ENCODE measurements at places on chromosomes 6 and 20. TPM values are rescaled to one million over a fixed set of nuclear protein-coding genes. Genes with fewer than 3 reads are reported as not detected.

The THBD gene
- 266 TPM for total RNA-seq

The ENPP4 gene
- 21.8 TPM for total RNA-seq

The HTR1B gene
- 5.9 TPM for total RNA-seq

The TDRD6 gene
- 1.8 TPM for total RNA-seq

The RARS2 gene
- 25.0 TPM for total RNA-seq

The DUSP15 gene
- 3.9 TPM for total RNA-seq

The COQ3 gene
- 0.95 TPM for total RNA-seq

The TRIM15 gene
- not detected for total RNA-seq

The TSHZ2 gene
- 32.6 TPM for total RNA-seq

The MROH8 gene
- 12.7 TPM for total RNA-seq

The DYNLT2 gene
- 3.0 TPM for total RNA-seq

The LRFN2 gene
- not detected for total RNA-seq

The ECT2L gene
- not detected for total RNA-seq

The PSORS1C2 gene
- not detected for total RNA-seq

The RIPOR3 gene
- total RNA-seq: 4.5 TPM

The LRRC1 gene
- 22.8 TPM for total RNA-seq

The SSTR4 gene
- total RNA-seq: not detected

The TMEM200A gene
- total RNA-seq: 9.7 TPM

The FAM184A gene
- total RNA-seq: 0.54 TPM

The MYCT1 gene
- 7.2 TPM for total RNA-seq

GRCh38 chr6:167152862-167153261 is 4.9 kb downstream of the GPR31 start:
- no peak for DNase-seq

DNA sequence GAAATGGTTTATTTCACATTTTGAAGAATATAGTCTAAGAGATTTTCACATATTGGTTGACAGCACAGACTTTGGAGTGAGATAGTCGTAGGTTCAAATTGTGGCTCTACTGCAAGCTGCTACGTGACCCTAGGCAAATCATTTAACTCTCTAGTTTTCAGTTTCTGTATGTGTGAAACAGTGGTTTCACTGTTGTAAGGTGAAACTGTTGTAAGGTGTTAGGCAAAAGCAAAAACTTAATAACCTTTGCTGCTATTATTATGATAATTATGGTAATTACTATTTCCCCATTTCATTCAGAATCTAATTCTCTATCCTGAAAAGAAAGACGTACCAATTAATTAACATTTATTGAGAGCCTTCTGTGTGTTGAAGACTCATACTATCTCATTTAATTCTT is 144.2 kb downstream of the REV3L start:
- DNase-seq: no peak

GRCh38 chr20:31846793-31847138 is 1.4 kb upstream of the FOXS1 start:
- DNase-seq: no peak

- no peak for DNase-seq
Measured at GRCh38 chr6:6736791-6737654, 148.5 kb downstream of the LY86 start.

GRCh38 chr6:56259234-56260077 is 12.1 kb upstream of the COL21A1 start:
- DNase-seq: no peak

- no peak for DNase-seq
Measured at GRCh38 chr6:2913621-2914317, 10.7 kb upstream of the SERPINB9 start.

DNA sequence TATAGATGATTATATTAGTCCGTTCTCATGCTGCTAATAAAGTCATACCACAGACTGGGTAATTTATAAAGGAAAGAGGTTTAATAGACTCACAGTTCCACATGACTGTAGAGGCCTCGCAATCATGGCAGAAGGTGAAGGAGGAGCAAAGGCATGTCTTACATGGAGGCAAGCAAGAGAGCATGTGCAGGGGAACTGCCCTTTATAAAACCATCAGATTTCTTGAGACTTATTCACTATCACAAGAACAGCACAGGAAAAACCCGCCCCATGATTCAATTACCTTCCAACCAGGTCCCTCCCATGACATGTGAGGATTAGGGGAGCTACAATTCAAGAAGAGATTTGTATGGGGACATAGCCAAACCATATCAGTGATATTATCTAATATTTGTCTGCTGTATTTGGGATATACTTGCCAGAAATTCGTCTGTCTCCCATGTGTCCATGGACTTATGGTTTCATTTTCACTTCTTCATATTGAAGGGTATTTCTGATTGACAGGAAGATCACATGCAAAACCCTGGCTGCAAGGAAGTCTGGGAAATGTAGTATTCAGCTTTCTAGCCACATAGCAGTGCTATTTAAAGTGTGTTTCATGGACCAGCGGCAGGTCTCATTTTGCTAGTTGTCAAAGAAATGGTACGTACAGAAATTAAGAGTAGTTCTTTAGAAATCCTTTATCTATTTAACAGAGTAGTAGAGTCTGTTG is 50.5 kb upstream of the PAK5 start:
- no peak for DNase-seq

GRCh38 chr20:381581-382290 is 1.2 kb downstream of the TRIB3 start:
- peak; percentile 12 for DNase-seq

- DNase-seq: no peak
Measured at GRCh38 chr6:123875784-123876183, 72.1 kb downstream of the NKAIN2 start.

- no peak for DNase-seq
Measured at GRCh38 chr20:22700367-22700766, 116.0 kb upstream of the FOXA2 start.

DNA sequence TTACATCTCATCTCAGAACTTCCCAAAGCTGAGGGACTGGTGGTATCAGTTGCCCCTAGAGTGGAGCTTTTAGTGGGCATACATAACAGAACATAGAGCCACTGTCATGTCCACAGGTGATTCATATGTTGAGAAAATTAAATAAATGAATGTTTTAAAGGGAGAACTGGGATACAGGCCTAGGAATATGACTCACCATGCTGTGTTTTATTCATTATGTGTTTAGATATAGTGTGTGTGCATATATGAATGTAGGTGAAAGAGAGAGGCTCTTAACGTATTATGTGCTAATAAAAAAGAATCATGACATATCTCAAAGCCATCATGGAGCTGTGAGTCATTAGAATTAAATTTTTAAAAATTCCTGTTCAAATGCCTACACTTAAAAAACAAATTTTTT is 332.2 kb upstream of the RSPO3 start:
- no peak for DNase-seq

DNA sequence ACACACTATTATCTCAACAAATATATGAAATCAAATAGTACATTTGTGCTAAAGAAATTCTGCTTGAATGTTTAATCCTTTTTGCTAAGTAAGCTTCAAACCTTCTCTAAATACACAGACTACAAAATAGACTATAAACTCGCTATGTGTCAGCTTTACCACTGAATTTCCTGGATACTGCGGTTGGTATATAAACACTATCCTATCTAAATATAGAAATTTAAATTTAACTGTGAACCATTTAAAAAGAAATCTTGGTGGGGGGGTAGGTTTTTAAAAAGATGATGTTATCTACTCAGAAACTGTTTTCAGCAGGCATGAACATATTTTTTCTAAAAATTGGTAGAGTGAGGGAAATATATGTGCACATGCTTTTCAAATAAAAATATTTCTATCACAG is 306.5 kb upstream of the RUNX2 start:
- DNase-seq: no peak

GRCh38 chr6:53565886-53566285 is 21.0 kb upstream of the GCLC start:
- no peak for DNase-seq

DNA sequence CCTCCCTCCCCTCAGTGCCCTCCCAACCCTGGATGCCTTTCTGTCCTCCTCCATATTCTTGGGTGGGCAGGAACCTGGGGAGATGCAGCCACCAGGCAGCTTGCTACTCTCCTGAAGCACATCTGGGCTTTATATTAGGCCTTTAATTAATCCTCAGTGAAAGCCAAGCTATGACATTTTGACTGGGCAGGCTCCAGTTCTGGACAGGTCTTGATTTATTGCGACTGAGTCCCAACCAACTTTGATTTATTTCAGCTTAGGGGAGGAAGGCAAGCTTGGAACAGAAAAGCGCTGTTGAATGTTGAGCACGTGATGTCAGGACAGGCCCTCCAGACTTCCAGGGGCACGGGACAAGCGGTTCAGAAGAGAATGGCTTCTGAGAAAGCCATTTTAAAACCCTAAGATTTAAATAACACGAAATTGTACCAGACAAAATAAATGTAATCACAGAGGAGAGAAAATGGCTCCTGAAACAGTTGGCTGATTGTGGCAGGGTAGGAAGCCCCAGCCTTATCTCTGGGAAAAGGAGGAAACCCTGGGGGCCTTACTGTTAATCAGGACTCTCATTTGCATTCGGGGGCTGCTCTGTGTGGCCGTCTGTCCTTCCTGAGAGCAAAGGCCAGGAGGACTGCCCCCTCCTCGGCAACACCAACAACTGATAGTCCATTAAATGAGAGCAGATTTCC is 294.2 kb downstream of the FOXC1 start:
- DNase-seq: no peak

GRCh38 chr6:97438011-97438671 is 155.1 kb upstream of the MMS22L start:
- DNase-seq: no peak

DNA sequence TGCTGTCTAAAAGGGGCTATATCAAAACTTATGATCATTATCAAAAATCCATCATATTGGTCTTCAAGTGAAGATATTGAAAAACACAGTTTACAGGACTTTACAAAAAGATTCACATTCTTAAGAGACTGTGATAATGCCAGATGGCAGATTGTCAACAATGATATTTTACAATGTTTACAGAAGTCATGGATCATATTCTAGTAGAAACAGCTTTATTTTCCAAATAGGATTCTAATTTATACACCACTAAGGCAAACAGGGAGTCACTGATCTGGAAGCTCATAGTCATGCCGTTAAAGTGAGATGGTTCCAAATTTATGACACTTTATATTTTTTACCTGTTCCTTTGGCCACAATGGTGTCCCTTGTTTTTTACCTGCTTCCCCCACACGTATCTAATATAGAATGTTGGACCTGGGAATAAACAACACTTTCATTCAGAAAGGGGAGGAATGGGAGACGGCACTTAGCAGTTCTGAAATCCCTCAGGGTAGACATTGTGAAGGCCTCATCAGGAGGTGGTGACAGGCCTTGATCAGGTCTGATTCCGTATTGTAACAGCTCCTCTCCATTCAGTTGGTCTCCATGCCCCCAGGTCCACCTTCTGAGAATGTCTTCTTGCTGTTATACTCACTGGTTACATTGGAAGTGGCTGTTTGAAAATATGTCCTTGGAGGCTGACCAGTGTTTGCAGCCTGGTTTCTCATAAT is 228.6 kb downstream of the ADGB start:
- DNase-seq: no peak

- no peak for DNase-seq
Measured at GRCh38 chr6:38776515-38776914, 61.4 kb downstream of the DNAH8 start.

DNA sequence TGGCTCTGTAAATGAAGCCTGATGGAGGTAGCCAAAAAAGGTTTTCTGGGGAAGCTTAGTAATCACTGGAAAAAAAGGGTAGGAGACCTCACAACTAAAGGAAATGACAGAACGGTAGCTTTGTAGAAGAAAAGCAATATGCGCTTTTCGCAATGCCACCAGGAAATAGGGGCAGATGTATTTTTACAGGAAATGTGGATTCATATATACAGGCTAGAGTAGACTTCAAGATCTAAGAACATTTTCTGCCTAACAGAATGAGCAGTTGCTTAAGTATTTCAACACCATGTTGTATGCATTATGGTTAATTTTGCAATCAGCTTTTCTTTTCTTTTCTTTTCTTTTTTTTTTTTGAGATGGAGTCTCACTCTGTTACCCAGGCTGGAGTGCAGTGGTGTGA is 219.6 kb downstream of the CD83 start:
- DNase-seq: no peak

DNA sequence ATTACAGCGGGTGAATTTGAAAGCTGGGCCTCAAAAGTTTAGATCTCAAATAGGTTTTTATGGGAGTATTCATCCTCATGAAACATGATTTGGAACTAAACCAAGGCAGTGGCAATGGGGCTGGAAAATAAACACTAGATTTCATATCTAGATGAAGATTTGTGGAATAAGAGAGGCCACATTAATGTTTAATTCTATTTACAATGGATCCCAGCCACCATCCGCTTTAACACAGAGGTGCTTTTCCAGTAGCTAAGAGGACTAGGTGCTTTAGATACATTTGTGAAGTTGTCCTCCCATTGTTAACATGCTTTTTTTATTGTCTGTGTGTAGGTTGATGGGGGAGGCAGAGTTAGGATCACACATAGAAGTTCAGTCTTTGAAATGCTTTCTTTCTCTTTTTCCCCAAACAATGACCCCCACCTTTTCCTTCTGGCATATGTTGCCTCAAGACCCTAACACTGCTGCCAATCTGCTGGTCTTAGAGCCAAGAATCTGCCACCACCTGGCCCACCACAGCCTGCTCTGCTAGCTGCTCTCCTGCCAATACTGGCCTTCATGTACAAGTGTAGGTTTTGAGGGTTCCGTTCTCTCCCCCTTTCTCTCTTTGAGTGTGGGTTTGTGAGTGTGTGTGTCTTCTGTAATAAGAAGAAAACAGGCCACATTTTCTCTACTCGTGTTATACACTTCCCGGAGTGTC is 27.8 kb upstream of the GFRAL start:
- DNase-seq: no peak

GRCh38 chr6:70312165-70312745 is 9.4 kb upstream of the COL9A1 start:
- no peak for DNase-seq
